Fibroblast of skin of scalp (primary cell): ENCODE measurements at places on chromosomes 5 and 9.

GRCh38 chr5:79590396-79590999 is 21.7 kb upstream of the TENT2 start:
- DNase-seq, result no peak

GRCh38 chr5:97037819-97038218 is 101.9 kb downstream of the LNPEP start:
- no peak for DNase-seq

- DNase-seq, result no peak
Observed at GRCh38 chr9:70076678-70077077, 33.0 kb downstream of the MAMDC2 start.

DNA sequence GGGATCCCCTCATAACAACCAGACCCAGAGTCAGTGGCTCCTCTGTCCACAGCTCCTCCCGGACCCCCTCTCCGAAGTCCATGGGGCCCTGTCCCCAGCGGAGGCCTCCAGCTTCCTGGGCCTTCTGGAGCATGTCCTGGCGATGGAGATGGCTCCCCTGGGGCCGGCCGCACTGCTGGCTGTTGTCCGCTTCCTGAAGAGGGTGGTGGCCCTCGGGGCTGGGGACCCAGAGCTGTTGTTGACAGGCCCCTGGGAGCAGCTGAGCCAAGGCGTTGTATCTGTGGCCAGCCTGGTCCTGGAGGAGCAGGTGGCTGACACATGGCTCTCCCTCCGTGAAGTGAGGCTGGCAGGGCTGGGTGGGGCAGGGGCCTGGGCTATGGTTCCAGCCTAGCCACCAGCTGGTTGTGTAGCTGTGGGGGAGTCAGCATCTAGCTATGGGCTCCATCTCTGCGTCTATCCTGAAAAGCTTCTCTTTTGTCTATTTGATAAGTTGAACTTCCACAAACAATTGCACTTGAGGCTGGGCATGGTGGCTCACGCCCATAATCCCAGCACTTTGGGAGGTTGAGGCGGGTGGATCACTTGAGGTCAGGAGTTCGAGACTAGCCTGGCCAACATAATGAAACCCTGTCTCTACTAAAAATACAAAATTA is 4.7 kb downstream of the ADGRD2 start:
- no peak for DNase-seq

DNA sequence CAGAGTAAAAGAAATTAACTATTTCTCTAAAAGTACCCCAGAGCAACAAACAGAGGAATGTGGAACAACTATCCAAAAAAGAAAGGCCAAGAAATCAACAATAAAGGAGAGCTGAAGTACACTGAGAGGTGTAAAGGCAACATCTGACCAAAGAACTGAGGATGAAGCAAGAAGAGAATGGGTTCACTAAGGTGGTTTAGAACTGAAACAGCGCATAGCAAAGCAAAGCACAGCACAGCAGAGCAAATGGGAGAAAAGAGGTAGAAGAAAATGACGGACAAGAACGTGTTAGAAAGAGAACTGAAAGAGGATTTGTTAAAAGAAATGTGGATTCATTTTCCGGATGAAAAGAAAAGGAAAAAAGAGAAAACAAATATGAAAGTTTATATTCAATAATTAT is 25.8 kb downstream of the RFX3 start:
- no peak for DNase-seq

GRCh38 chr5:86403190-86403589 is 214.6 kb upstream of the COX7C start:
- no peak for DNase-seq

DNA sequence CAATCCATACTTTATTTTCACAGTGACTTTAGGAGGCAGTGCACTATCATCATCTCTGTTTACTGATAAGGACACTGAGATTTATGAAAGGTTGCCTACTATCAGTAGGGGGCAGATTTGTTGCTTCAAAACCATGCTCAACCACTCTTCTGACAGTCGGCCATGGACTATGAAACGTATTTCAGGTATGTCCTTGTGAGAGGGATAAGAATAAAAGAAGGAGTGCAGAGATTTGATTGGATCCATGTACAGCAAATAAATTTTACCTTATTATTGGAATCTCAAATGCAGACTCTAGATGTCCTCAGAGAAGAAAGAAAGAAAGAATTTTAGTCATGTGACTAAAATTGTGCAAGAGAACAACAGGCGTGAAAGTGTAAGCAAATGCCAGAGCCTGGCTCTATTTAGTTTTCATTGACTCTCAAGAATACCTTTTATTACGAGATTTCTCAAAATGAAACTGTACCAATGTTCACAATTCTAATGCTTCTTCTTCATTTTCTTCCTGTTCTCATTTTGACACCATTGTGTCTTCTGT is 296.6 kb upstream of the RASA1 start:
- peak; percentile 7 for DNase-seq

- DNase-seq, result no peak
Observed at GRCh38 chr9:132744881-132745755, 74.9 kb downstream of the GTF3C4 start.

DNA sequence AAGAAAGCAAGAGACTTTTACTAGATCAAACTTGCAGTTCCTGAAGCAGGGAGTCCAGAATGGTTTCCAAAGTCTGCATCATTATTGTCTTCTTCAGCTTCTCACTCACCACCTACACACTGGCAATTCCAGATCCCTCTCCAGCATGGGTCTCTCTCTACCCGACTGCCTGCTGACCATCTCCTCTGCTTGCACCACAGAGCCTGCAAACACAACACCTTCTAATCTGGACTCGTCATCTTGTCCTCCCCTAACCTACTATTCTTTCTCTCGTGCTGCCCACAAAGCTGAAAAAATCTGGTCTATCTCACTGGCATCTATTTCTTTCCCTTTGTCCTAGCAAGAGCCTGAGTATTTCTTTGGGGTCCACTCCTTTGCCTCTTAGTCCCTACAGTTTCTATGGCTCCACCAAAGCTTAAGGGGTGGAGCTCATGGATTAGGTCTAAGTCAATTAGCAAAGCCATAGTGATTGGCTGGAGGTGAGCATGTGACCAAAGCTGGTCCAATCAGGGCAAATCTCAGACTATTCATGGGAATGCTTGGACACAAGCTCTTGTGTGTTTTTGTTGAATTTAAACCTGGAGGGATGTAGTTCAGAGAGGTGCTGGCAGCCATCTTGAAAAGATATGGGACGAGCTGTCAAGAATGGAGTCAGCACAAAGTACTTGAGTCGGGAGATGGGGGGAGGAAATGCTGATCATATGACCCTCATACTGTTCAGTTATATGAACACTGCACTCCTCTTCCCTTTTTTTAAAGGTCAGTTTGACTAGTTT is 63.5 kb downstream of the GALNT12 start:
- no peak for DNase-seq

- no peak for DNase-seq
Observed at GRCh38 chr9:106913276-106913675, 50.3 kb downstream of the ZNF462 start.
